AG08395 (cell line): ENCODE measurements at places on chromosomes 2 and 18.

DNA sequence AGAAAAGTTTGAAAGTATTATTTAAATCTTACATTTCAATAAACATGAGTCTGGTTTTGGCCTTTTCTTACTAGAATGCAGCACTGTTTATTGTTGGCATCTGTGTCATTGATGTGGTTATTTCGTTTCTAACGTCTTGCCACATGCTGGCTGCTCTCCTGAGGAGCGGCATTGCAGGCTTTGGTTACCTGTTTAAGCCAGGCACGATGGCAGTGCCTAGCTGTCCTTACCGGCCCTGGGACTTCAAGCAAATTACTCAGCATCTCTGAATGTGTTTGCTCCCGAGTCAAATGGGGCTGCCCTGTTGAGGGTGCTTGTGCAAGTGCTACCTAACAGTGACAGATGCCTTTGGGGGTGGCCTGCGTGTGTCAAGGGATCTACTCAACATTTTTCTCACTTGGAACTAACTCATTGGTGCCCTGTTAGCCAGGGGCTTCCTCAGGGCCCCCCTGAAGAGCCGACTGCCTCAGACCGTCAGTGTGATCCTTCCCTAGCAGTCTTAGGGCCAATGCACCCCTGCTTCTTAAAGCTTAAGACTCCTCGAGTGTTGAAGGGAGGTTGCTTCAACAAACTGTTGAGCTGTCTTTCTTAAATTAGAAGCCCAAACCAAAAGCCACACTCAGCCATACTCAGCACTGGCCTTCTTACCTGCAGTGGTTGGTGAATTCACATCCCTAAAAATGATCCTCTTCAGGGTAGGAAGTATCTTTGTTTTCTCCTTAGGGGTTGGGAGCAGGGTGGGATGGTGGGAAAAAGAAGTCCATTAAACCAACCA lies 151.5 kb downstream of the NCK2 start:
- DNase-seq: no peak

GRCh38 chr18:48023334-48024008 lies 93.0 kb upstream of the SMAD2 start:
- peak; percentile 53 for DNase-seq

- peak; percentile 12 for DNase-seq
Observed at GRCh38 chr18:74040459-74041332, 106.9 kb downstream of the FBXO15 start.

- no peak for DNase-seq
Observed at GRCh38 chr2:96769814-96770213, 9.1 kb downstream of the CNNM4 start.

DNA sequence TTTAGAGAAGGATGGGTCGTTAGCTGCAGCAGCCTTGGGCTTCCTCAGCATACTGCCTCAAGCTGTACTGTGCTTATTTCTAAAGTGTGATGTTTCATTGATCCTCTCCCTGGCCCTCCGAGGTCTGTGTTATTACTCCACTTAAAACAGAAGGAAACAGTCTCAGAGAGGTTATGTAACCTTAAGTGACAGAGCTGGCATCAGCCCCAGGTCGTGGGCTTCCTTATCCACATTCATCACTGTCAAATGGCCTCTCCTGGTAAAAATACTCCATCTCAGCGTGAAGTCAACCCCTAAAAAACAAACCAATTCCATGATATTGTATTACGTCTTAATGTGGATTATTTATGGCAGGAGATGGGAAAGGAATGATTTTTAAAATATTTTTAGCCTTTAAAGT lies 153.3 kb upstream of the NOSTRIN start:
- no peak for DNase-seq

DNA sequence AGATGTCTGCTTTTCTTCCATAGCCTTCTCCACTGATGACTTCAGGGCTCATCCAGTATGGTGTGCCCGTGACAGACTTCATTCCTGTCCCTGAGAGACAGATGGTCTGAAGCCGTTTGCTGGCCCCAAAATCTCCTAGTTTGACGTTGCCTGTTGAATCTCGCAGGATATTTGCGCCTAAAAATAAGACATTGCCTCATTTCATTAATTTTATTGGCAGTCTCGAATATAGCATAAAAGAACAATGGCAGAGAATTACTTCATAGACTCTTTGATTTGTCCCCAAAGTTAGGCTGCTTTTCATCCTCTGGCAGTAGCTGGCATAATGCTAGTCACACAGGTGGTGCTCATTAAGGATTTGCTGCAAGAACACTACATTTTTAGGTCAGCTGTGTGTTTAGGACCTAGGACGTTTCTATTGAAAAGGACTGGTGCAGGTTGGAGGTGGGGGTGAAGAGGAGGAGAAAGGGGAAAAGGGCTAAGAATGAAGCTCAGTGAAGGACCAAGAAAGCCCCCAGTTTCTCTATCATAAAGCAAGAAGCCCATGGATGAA lies 14.7 kb upstream of the ERCC3 start:
- no peak for DNase-seq

- no peak for DNase-seq
Observed at GRCh38 chr2:219116776-219117646, 43.6 kb downstream of the NHEJ1 start.

DNA sequence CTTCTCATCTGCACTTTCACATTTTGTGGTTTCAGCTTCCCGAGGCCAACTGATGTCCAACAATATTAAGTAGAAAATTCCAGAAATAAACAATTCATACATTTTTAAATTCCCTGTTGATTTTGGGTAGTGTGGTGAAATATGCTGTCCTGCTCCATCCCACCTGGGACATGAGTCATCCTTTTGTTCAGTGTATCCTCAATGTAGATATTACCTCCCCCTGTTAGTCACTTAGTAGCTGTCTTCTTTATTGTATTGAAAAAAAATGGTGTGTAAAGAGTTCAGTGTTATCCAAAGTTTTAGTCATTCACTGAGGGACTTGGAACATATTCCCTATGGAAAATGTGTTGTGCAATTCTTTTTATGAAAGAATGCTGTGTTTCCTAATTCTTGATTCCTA lies 348.1 kb downstream of the SOCS6 start:
- DNase-seq: no peak

DNA sequence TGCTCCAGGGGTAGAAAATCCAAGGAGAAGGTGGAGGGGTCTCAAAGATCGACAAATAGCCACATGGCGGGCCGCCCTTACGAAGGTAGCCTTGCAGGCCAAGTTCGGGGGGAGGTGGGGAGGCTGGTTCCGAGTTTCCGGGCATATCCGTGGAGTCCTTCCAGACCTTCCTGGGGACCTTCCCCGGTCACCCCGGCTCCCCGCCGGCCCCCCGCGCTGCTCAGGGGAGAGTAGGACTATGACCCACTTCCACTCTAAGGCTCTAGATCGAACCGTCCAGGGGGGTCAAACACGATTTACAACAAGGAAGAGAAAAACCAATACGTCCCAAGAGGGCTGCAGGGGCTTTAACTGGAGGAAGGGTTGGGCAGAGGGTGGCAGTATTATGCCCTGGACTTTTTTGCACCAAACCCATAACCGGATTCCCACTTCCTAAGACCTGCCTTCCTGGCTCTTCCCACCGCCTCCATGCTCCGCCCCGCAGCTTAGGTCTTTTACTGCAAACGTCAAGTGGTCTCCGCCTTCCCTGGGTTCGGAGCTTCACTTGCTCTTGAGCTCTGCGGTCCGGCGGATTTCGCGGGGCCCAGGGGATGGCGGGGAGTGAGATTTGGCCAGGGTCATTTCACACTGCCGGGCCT lies 779 bp upstream of the LYPD6 start:
- DNase-seq: peak; percentile 69

- DNase-seq: no peak
Observed at GRCh38 chr18:51610481-51610880, 413.0 kb upstream of the MEX3C start.

GRCh38 chr18:54878159-54878622 lies 49.9 kb downstream of the RAB27B start:
- no peak for DNase-seq

- peak; percentile 19 for DNase-seq
Observed at GRCh38 chr2:124286089-124286783, 261.1 kb downstream of the CNTNAP5 start.

- no peak for DNase-seq
Observed at GRCh38 chr2:178550352-178550751, 70.1 kb downstream of the PLEKHA3 start.

GRCh38 chr2:174053355-174054151 lies 88.4 kb upstream of the SP3 start:
- DNase-seq: no peak

DNA sequence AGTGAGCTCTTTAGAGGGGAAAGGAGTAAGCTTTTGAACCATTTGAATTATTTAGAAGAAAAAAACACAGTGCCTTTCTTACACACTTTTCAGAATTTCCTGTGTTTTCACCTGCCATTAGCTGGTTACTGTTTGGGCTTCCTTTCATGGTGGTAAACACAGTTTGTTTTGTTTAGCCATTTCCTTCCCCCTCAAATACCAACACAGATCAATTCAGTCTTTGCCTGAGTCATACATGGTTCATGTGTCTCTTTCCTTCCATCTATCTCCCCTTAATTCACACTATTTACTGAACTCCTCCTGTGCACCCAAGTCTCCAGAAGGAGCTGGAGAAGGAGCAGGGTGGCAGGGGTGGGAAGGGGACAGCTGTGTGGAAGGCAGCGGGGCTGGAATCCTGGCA lies 45.0 kb downstream of the TCF7L1 start:
- no peak for DNase-seq

DNA sequence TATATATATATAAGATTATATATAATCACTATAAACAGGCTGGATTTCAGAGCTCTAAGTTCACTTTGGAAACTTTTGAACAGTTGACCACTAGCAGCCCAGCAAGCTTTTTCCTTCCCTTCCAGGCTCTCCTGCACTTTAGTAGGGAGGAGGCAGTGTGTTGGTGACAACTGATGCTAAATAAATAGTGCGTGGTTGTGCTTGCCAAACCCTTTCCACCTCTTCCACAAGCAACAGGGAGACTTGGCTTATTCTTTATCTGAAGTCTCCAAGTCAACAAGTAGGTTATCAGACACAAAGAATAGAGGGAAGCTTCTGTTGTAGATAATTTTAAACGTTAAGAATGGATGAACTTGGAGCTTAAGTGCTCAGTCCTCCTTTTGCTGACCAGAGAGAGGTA lies 408.2 kb upstream of the HNRNPA3 start:
- DNase-seq: no peak

- DNase-seq: no peak
Observed at GRCh38 chr2:31258351-31258750, 24.4 kb downstream of the EHD3 start.

- no peak for DNase-seq
Observed at GRCh38 chr2:106959975-106960682, 74.2 kb upstream of the ST6GAL2 start.

GRCh38 chr2:238978497-238978896 lies 130.6 kb downstream of the TWIST2 start:
- peak; percentile 6 for DNase-seq

DNA sequence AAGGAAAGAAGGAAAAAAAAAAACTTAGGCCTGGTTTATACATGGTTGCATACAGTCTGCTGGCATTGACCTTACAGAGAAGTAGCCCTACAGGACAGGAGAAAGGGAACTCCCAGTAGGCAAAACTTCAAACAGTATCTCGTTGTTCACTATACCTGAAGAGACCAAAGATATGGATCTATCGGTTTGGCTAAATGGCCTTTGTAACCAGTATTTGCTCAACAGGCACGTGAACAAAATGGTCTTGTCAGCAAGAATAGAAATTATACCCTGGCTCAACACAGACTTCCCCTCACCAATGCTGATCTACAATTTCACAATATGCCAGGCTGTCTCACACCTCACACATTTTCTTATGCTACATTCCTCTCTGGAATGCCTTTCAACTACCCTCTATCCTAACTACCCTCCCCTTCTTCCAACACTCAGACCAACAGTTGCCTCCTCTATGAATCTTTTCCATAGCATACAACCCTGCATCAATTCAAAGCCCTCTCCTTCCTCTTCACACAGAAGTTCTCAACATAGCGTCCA lies 13.7 kb downstream of the HYCC2 start:
- no peak for DNase-seq

- DNase-seq: no peak
Observed at GRCh38 chr2:63817382-63817781, 24.3 kb upstream of the UGP2 start.

DNA sequence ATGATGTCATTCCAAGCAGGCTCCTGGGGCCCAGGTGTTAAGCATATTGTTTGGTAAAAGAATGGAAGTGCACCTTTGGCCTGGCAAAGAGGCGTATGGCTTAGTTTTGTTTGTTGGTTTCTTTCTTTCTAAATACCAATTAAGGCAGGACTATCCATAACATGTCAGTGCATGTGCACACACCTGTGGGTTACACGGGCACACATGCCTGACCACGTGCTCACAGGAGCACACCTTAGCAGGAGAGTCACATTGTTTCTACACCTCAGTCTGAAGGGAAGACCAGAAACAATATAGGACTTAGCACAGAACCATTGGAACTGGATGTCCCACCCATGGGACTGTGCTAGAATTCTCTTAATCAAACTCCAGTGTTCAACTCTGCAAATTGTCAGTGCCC lies 127.8 kb downstream of the FBXO15 start:
- no peak for DNase-seq

DNA sequence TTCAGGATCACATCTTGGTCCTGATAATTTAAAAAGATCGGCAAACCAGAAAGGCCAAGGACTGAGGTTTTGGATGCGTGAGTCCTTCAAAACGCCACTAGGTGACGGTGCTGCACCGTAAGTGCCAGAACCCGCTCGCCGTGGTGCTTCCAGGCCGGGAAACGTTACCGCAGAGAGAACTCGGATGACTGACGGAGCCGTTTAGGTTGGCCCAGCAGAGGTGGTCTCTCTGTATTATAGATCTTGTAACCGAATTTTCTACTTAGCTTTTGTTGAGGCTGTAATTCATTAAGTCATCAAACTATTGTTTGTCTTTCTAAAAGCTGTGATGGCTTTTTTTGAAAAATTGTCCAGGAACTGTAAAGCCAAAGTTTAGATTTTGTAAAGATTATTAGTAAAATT lies 39.8 kb upstream of the ADCYAP1 start:
- DNase-seq: peak; percentile 75

DNA sequence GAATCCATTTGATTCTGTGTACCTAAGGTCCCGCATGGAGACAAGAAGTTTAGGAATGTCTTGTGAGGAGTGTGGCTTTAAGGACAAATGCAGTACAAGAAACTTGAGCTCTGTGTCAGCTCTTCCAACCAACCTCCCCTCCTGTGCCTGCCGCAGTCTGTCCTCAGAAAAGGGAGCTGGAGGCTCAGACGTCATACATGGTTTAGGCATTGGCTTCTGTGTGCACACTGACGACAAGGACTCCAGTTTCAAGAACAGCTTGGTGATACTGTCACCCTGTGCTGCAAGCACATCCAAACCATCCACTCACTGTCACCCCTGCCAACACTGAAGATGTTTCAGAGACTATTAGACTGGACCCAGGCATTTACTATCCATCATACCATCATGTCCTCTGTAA lies 470.4 kb downstream of the IRS1 start:
- no peak for DNase-seq
